ENCODE measurements at places on chromosomes 4 and X.

DNA sequence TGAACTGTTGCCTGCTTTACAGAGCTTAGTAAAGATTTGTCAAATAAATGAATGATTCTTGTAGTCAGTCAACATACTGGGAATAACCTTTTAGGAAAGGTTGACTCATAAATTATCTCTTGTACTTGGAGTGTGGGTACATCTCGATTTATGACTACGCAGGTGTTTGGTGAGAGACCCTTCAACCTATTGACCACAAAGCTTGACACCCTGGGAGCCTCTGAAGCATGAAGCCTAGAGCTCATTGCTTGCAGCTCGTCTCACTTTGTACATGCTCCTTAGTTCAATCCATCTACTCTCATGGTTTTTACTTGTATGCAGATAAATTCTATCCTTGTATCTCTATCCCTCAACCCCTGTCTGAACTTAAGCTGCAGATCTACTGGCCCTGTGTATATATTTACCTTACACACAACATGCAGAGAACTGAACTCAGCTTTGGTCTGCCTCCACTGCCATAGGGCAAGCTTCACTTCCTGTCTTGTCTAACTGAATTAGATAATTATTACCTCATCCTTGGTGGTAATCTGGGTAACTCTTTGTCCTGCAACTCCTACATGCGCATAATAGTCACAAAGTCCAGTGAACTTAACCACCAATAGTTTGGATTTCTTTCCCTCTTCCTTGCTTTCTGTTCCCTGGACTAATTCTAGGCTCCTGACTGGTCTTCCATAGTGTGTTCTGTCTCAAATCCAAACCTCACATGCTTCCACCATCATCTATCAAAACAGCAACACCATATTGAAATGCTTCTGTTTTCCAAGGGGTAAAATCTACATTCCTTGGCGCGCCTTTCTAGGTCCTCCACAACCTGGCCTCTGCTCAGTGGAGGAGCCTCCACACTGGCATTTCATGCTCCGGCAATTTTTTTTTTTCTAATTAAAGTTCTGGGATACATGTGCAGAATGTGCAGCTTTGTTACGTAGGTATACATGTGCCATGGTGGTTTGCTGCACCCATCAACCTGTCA, 32.2 kb upstream of the FAT1 start:
- DNase-seq: no peak

DNA sequence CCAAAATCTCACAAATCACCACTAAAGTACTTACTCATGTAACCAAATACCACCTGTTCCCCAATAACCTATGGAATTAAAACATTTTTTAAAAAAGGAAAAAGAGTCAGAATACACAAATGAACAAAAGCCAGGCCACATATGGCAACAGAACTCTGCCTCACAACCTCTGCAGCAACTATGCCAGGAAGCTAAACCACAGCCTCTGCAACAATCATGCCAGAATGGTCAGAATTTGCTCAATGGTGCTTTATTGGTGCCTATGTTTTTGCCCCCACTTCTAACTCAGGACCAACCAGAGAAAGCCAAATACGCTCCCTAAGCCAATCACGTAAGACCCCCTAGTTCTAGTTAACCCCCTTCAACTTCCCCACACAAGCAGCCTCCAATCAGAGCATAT, 69.6 kb downstream of the HOPX start:
- no peak for DNase-seq

DNA sequence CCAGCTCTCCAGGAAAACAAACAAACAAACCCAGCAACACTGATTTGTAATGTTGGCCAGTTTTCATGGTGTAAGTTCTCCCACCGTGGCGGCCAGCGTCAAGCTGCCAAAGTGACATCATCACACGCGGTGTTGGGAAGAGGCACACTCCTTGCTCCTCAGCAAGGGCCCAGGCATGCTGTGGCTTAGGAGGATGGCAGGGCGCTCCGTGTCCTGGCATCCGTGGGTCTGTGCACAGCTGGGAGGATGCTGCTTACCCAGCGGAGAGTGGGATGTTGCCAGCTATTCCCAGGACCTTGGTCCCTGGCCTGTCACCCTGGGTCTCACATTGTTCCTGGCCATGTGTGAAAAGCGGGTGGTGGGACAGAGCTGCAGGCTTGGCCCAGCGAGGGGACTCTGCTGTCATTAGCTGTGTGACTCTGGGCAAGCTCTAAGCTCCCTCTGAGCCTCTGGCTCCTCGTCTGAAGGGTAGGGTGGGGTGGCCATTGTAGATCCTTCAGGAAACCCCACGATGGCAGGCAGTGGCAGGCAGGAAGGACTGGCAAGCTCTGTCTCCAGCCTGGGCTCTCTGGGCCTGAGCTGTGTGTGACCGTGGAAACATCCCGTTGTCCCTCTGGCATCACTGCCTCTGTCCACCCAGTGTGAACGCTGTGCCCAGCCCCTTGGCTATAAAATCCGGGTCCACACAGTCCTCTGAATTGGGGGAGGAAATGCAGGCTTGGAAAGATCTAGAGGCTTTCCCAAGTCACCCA, 10.8 kb downstream of the PSAPL1 start:
- peak; percentile 73 for DNase-seq

DNA sequence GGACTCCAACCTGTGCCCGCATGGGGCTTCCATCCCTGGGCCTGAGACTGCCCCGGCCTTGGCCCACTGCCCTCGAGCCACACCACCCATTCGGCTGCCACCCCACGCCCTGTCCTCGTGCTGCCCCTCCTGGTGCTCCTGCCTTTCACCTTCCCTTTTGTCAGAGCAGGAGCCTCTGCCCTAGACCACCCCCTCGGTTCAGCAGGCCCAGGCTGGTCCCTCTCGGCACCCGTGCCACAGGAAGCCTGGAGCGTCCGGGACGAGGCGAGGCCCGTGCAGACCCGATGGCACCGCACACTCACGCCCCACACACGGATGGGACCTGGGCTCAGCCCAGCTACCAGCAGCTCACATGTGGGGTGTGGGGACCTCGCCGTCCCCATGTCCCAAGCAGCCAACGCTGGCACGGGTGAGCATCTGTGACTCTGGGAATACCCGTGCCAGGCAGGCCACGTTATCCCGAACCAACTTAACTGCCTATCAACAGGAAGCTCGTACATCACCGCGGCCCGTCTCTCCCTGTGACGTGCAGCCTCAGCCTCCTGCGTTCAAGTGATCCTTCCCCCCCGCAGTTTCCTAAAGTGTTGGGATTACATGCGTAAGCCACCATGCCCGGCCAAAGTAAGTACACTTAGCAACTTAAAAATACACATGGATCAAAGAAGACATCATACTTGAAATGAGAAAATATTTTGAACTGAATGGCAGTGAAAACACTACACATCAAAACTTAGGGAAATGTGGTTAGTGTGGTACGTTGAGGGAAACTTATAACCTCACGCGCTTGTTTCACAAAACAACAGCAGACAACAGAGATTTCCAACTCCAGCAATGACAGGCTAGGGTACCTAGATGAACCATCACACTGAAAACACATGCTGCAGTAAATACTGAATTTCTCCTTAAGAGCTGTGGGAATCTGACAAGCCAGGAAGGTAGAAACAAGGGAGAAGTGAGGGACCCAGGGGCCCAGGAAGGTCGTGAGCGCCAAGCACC, 29.0 kb downstream of the LRPAP1 start:
- no peak for DNase-seq

- DNase-seq: no peak
Measured at GRCh38 chrX:23911126-23911835, 3.5 kb downstream of the CXorf58 start.

DNA sequence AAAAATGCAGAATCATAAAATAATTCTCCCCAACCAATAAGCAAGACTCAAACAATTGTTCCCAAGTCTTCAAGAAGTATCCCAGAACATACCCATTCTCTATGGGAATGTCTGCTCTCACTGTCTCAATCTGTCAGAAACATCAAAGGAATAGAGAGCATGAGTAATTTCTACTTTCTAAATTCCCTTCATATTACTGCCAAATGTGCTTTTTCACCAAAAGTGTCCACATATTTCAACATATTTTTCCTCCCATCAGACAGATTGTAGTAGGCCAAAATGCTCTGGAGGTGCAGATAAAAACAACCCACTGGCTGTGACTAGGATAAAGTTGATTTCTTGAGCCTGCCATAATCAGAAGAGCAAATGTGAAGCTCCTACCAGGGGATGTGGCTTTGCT, 692.0 kb upstream of the FAM241A start:
- DNase-seq: no peak

- DNase-seq: peak; percentile 81
Measured at GRCh38 chr4:73729534-73730165, 10.7 kb upstream of the CXCL8 start.
